ENCODE measurements at places on chromosomes 4 and X.

DNA sequence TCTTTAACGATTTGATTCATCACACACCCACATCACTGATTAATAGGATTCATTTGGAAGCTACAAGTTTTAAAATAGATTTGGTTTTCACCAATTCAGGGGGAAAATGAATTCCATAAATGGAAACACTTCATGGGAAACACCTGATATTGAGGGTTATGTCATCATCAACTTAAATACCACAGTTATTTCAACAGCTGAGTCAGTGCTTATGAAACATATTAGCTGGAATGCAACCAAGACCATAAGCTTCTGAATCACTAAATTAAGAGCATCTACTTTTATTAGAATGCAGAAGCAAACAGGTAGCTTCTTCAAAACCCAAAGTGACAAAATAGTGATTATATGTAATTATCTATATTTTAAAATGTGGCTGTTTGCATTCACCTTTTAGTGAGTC, 207.8 kb upstream of the DCAF8L1 start:
- no peak for DNase-seq

DNA sequence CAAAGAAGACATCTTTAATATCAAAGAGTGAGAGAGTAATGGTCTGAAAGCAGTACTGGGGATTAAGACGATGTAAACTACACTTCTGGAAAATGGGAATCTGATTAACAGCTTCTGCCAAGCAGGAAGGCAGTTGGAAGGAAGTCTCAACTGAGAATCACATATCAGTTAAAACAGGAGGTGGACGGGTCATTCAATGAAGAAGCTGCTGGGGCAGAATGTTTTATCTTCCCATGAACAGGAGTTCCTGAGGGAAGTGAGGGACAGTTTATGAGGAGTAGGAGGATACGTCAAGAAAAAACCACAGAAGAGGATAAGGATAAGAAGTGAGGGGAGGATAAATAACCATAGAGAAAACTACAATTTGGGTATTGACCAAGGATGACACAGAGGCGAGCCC, 38.7 kb upstream of the MAGEA10 start:
- DNase-seq = no peak

GRCh38 chrX:155673338-155673737, 60.6 kb upstream of the TMLHE start:
- no peak for DNase-seq

- no peak for DNase-seq
Measured at GRCh38 chr4:3160438-3160837, 86.0 kb downstream of the HTT start.

GRCh38 chr4:155208258-155209054, at the start of gene NPY2R:
TSS of gene NPY2R (plus strand) at chr4:155208636. CDS start at chr4:155213940, 5,304 bp downstream.
- no peak for DNase-seq

DNA sequence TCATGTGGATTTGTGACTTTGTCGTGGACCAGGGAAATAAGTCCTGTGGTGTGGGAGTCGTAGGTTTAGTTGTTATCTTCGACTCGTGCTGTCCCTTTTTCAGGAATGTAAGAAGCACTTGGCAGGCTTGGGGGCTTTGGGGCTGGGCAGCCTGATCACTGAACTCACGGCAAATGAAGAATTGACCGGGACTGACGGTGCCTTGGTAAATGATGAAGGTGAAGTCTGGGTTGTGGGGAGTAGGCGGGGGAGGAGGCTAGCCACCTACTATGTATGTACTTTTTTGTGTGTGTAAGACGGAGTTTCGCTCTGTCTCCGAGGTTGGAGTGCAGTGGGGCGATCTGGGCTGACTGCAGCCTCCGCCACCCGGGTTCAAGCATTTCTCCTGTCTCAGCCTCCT, 1.2 kb downstream of the TAF1 start:
- no peak for DNase-seq

DNA sequence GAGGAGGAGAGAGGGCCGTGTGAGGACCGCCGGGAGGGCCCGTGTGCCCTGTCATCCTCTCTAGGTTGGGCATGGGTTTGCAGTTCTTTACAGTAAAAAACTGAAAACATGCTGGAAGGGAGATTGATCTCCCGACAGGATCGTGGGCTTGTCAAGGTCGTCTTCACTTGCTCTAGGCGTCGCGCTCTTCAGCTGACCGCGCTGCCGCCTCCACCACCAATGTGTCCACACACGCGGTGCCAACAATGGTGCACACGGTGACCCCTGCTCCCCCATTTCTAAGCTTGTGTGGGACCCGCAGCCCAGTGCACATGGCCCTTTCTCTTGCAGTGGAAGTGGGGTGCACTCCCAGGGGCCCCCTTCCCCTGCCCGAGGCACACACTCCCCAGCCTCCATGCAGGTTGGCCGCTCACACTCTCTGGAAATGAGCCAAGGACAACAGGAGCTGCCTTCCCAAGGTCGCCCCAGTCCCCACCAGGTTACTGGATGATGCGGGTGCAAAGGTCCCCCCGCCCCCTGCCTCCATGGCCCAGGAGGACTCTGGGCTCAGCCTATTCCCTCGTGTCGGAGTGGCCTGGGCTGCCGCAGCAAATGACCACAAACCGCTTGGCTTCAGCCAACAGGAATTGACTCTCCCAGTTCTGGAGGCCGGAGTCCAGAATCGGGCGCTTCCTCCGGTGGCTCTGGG, 1.7 kb upstream of the ZFP92 start:
- DNase-seq = no peak

DNA sequence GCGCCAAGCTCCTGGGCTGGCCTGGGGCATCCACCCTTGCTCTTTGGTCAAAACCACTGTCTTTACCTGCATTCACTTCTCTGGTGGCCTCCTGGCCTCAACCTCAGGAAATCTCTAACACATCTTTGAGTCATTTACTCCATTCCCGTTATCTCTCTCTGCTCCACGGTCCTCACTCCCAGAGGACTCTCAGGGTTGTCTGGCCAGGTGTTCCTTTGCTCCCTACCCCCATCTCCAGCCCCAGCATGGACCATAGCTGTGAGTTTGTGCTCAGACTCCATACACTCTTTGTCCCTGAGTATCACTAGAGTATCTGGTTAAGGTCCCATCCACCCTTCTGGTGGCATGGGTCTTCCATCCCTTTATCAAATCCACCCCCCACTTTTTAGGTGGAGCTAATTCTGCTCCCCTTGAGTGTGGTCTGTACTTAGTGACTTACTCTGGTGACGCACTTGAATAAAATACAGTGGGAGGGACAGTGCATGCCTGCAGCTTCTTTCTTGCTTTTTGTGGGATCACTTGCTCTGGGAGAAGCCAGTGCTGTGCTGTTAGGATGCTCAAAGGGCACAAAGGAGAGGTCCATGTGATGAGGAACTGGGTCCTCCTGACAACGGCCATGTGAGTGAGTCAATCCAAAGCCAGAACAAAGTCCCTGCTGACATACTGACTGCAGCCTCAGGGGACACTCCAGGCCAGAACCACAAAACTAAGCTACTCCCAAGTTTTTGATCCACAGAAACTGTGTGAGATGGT, 44.3 kb downstream of the IGFBP7 start:
- DNase-seq = no peak

GRCh38 chr4:87121341-87122065, 98.9 kb downstream of the KLHL8 start:
- DNase-seq = no peak

GRCh38 chr4:74158466-74159142, 686 bp downstream of the MTHFD2L start:
- no peak for DNase-seq

GRCh38 chr4:89541998-89542397, 234.4 kb upstream of the GPRIN3 start:
- DNase-seq = no peak

DNA sequence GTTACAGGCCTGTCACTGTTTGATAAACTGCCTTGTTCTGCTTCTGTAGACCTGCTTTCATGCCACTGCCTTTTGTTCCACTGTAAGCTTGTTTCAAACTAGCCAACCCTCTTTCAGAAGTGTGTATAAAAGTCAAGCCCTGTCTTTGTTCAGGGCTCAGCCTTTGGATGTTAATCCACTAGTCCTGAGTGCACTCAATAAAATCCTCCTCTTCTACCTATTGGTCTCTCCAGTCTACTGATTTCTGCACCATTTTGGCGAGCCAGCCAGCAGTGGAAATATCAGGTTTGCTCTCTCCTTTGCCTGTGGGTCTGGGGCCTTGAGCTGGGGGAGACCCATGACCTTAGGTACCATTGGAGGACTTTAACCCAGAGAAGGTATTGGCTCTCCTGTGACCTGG, 901.6 kb upstream of the NDST4 start:
- DNase-seq = no peak

- no peak for DNase-seq
Measured at GRCh38 chr4:112516066-112516470, at the start of gene NEUROG2. TSS of gene NEUROG2 (minus strand) at chr4:112516180. CDS start at chr4:112515475, 705 bp downstream.

GRCh38 chr4:143586080-143586479, 72.6 kb downstream of the SMARCA5 start:
- no peak for DNase-seq

- no peak for DNase-seq
Measured at GRCh38 chr4:153647975-153648374, 36.1 kb upstream of the TLR2 start.

DNA sequence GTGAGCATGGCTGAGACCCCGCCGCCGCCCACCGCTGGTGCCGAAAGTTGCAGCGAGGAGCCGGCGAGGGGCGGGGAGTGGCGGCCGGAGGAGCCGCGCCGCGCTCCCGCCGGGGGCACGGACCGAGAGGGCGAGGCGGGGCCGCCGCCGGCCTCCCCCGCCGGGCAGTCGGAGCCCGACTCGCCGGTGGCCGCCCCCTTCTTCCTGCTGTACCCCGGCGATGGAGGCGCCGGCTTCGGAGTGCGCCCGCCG, 16.5 kb downstream of the UTP3 start:
- DNase-seq = no peak

DNA sequence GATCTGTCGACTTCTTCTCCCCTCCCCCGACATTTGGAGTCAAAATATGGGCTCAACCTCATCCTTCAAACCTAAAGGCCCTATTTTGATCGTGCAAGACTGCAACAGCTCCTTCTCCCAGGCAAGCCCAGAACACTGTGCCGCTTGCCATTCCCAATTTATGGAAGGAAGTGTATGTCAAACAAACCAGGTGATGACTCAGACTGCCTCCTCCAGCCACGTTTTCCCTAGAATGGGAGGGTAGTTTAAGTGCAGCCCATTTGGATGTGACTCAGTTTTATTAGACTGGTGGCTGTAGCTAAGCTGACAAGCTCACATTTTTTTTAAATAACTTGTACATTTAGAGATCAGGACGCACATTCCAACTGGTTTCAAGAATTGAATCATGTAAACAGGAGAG, 570.4 kb upstream of the DIPK2B start:
- peak; percentile 92 for DNase-seq

DNA sequence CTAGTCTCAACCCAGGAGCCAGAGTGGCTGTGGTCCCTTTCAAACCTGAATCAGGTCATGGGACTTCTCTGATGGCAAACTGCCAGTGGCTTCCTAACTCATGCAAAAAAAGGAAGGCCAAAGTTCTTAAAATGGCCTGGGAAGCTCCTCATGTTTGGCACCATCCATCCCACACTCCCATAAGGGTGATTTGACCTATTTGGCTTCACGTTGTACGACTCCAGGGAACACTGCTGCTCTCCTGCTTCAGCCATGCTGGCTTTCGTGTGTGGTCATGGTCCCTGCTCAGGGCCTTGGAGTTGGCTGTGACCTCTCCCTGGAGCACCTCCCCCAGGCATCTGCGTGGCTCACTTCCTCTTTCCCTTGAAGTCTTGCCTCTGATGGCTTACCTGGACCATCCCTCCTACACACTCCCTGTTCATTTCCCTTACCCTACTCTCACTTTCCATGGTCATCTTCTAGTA, 12.8 kb upstream of the TMSB4X start:
- no peak for DNase-seq

- no peak for DNase-seq
Measured at GRCh38 chr4:48898733-48899431, 7.7 kb downstream of the OCIAD2 start.

- no peak for DNase-seq
Measured at GRCh38 chrX:15214588-15214987, 55.3 kb downstream of the ASB9 start.

DNA sequence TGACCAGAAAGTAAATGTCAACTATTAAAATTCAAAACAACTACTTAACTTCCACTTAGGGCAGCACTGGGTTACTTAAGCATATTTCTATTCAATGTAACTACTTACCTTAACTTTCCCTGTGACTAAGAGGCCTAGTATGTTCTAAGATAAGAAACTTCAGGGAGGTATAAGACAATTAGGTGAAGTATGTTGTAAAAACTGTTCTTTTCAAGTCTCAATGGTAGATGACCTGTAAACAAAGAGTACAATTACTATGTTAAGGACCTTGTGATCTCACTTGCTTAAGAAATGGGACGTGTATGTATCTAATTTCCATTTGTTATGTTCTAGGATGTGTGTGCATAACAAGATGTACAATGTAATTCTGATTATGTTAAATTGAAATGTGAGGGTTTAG, 960.5 kb downstream of the CCSER1 start:
- no peak for DNase-seq

DNA sequence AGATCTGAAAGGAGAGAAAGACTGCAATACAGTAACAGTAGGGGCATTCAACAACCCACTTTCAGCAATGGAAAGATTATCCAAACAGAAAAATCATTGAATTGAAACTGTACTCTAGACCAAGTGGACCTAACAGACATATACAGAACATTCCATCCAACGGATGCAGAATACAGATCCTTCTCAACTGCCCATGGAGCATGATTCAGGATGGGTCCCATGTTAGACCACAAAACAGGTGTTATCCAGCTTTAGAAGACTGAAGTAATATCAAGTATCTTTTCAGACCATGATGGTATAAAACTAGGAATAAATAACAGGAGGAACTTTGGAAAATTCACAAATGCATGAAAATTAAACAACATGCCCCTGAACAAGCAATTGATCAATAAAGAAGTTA, 567.2 kb upstream of the MAGEB2 start:
- no peak for DNase-seq

- DNase-seq = no peak
Measured at GRCh38 chr4:4899202-4899925, 39.9 kb downstream of the MSX1 start.

DNA sequence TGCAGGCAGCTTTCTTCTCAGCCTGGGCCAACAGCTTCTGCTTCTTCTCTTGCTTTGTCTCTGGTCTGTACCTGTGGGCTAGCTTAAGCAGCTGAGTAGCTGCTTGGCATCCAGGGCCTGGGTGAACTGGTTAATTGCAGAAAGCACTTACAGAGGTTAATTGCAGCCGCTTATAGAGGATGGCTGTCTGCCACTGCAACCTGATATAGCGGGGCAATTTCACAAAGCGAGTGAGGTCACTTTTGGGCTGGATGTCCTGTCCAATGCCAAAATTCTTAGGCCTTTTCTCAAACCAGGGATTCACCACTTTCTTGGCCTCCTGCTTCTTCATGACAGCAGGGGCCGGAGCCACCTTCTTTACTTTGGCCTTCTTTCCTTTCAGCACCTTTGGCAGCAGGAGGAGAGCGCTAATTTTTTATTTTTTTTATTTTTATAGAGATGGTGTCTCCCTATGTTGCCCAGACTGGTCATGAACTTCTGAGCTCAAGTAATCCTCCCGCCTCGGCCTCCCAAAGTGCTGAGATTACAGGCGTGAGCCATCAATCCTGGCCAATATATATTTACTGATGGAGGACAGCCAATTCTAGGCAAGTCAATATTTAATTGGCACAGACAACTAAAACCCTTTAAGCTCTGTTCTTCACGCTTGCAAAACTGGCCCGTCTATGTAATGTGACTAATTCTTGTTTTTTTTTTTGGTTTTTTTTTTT, 61.0 kb downstream of the ENOPH1 start:
- no peak for DNase-seq

- no peak for DNase-seq
Measured at GRCh38 chrX:48677516-48677915, 6.1 kb upstream of the WAS start.

GRCh38 chr4:176631611-176632010, 161.1 kb downstream of the VEGFC start:
- DNase-seq = no peak

GRCh38 chr4:147220833-147221232, 260.1 kb upstream of the EDNRA start:
- no peak for DNase-seq

- DNase-seq = no peak
Measured at GRCh38 chr4:76998251-76998901, 48.8 kb downstream of the SEPTIN11 start.

All from HFF-Myc (cell line).